Prostate gland (tissue), 2 donors: ENCODE measurements at places on chromosomes 11 and 22. TPM values are rescaled to one million over a fixed set of nuclear protein-coding genes. Genes with fewer than 3 reads are reported as not detected.
A peak's percentile ranks its signal among the peaks of the same experiment; 100 is the strongest.

The CCDC117 gene
- total RNA-seq, result 29.5 TPM

The LRRC10B gene
- total RNA-seq, result 1.2 TPM

The OR51I1 gene
- 1.1 TPM for total RNA-seq

The INS gene
- total RNA-seq, result not detected

The MIOX gene
- not detected for total RNA-seq

The MIAT gene
- 0.80 TPM for total RNA-seq

The IL18BP gene
- total RNA-seq, result 13.9 TPM

The PRRG4 gene
- total RNA-seq, result 5.2 TPM

The C2CD3 gene
- 49.6 TPM for total RNA-seq

The OR8D4 gene
- total RNA-seq, result 1.5 TPM

The DDX25 gene
- 9.5 TPM for total RNA-seq

The NRXN2 gene
- total RNA-seq, result 26.8 TPM

GRCh38 chr11:43735961-43736360 is 55.4 kb downstream of the HSD17B12 start:
- no peak for DNase-seq

GRCh38 chr11:94521684-94522083 is 9.4 kb downstream of the C11orf97 start:
- no peak for DNase-seq

DNA sequence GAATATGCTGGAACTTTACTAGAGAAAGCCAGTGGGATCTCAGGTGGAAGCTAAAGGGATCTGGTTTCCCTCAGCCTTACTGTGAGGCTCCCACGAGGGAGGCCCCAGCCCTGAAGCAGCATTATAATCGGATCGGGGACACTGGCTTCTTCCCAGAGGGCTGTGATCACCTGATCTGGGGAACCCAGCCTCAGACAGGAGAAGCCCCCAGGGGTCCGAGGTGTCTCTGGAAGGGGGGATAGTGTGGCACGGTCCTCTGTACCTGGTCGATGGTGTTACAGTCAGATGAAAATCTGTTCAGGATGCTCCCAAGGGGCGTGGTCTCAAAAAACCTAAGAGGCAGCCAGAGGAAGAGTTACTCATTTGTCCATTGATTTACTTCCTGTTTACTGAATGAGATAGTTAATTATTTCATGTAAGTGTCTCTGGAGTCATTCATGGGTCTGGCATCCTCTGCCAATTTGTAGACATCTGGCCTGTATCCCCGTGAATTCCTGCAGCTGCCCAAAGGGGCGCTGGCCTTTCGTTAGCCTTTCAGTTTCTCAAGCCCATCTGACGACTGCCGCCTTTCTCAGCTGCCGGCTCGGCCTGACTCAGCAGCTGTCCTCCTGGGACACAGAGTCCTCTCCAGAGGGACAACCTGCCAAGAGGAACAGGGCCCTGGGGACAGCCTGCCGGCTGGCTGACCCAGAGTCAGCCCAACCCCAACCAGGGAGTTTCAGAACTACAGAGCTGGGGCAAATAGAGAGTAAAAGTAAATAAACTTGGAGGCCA is 17.0 kb upstream of the KCNJ11 start:
- DNase-seq, result peak; percentile 81

- no peak for DNase-seq
These were observed 46.7 kb upstream of the LIPT2 start for GRCh38 chr11:74540270-74540669.

DNA sequence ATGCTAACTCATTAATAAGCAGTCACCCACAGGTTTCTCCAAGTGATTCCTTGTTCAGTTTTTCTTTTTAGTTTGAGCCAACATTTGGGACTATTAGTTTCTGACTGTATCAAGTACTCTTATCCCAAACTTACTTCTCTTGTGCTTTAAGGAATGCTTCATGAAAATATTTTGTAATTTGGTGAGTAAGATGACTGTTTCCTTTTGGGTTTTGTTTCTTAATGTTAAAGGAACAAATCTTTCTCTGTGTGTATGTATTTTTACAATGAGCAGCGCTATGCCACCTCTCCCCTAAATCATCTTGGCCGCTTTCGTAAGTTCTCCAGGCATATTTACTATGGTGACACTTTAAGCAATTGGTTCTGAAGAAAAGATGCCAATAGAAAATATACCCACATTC is 72.4 kb downstream of the LDLRAD3 start:
- no peak for DNase-seq

GRCh38 chr11:69241844-69242243 is 52.1 kb upstream of the MYEOV start:
- DNase-seq, result no peak

- DNase-seq, result no peak
These were observed 443.7 kb downstream of the NTM start for GRCh38 chr11:131814108-131814507.

DNA sequence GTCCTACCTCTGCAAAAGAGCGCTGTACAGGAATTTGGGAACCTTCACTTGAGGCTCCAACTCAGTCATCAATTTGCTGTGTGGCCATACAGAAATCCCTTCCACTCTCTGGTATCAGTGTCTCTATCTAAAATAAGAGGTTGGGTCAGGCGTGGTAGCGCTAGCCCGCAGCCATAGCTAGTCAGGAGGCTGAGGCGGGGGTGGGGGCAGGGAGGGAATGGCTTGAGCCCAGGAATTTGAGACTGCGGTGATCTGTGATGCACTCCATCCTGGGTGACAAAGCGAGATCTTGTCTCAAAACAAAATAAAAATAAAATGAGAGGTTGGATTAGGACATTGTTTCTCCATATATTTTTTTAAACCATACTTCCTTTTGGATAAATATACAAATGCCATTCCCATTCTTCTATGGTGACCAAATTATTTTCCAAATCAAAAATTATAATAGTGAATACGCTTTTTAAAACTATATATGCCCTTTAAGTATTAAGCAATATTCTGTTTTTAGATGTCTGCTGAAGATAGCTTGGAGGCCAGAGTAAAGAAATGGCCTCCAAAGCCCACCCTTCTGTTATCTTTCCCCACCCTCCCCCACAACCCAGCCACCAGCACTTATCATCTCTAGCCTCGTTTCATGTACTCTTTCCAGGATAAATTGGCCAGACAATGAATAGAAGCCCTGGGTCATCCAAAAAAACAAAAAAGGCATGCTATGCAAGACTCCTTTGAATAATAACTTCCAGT is 87.2 kb downstream of the PLEKHA7 start:
- DNase-seq, result no peak

DNA sequence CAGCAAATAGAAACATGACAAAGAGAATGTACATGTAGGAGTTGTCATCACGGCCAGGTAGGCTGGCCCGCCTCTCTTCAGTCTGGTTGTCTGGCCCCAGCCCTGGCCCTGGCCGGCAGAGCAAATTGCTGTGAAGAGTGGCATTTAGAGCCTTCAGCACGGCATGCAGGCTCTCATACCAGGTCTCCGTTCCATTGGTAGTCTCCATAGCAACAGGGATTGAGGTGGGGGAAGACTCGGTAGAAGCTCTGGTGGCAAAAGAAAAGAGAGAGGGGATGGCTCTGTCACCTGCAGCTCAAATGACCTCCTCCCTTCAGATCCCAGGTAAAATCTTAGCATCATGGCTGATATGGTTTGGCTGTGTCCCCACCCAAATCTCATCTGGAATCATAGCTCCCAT is 10.0 kb downstream of the KCNE3 start:
- DNase-seq, result no peak

- no peak for DNase-seq
These were observed 17.2 kb downstream of the TESMIN start for GRCh38 chr11:68734111-68734510.

DNA sequence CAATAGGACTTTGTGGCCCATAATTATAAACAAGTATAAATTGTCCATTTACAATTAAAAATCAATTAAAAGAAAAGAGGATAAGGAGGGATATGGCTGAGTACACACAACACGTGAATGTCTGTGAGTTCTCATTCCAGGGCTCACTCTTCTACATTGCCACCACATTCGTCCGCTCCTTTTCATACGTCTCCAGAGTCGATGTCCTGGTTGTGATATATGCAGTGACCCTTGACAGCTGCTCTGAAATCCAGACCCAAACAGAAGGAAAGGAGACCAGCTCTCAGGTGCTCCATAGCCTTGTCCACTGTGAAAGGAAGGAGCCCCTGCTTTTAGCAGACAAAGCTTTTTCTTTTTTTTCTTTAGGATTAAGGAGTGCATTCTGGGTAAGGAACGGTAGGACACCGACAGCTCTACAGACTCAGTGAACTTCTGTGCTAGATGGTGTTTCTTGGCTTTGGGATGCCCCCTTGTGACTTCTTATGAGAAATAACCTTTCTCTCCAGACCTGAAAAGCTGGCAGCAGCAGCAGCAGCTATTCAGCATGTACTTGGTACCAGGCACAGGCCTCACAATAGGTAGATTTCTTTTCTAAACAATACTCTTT is 19.7 kb upstream of the DNAJB13 start:
- DNase-seq, result no peak

DNA sequence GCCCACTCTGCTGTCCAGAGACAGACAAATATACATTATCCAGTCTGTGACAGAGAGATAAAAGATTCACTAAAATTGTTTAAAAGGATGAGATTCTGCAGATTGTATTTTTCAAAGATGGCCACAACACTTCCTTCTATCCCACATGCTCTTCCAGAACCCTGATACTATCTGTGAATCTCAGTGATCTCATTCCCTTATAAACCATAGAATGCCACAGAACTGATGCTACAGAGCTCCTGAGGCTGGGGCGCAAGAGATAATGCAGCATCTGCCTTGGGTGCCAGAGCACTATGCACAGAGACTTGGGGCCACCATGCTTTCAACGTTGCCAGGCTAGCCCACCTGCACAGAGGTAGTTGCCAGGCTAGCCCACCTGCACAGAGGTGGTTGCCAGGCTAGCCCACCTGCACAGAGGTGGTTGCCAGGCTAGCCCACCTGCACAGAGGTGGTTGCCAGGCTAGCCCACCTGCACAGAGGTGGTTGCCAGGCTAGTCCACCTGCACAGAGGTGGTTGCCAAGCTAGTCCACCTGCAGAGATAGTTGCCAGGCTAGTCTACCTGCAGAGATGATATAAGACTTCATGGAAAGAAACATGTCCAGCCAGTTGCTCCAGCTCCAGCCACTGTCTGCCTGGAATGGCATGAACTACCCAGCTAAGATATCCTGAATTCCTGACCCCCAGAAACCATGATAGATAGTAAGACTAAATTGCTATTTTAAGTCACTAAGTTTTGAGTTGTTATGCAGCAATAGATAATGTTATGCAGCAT is 17.6 kb upstream of the SEPTIN5 start:
- no peak for DNase-seq

DNA sequence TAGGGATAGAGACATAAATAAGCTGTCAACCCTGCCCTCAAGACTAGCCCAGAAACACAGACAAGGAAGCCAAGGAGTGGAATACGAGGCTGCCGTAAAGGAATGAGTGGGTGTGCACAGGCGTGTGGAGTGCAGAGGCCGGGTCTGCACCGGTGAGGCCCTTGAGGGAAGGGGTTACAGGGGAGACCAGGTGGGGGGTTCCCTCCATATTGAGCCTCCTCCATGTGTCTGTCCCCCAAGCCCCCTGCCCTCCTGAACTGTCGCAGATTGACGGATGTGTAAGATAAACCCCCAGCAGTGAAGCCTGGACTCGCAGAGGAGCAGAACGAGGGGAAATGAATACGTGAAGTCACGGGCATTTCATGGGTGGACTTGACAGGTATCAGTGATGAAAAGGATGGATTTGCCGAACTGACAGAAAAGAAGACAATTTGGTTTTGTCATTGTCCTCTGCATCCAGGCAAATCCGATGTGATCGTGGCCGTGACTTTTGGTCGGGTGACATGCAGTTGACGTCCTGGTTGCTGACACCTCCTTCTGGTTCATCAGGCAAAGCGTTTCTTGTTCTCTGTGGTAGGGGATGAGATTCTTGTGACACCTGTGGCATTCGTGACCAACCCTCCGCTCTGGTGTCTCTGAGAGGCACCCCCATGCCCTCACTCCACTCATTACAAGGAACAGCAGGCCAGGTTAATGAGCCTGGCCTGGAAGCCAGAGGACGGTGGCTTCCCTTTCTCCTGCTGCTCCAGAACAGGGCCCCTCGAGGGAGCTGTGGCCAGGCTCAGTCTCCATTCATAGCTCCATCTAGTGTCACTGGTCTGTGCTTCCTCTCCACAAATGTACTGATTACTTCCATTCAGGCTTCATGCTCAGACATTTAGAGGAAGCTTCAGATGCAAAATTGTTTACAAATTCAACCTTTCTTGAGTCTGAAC is 223.1 kb upstream of the B3GAT1 start:
- DNase-seq, result no peak

- DNase-seq, result no peak
These were observed 25.4 kb downstream of the SAAL1 start for GRCh38 chr11:18080451-18080850.

DNA sequence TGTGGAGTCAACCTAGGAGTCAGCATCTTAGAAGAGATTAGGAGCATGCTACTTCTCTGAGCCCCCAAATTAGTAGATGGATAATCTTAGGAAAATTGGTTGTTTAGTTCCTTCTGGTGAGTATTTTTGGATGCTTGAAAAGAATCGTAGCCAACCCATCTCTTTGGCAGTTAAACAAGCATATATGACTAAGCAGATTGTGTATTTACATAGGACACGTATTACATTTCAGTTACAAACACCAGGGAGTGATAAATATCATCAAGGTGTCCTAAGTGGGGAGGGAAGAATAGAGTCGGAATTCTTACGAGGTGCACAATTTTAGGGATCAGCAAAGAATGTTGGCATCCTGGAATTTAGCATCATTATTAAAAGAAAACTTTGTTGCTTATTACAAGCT is 13.5 kb downstream of the PLET1 start:
- DNase-seq, result no peak

DNA sequence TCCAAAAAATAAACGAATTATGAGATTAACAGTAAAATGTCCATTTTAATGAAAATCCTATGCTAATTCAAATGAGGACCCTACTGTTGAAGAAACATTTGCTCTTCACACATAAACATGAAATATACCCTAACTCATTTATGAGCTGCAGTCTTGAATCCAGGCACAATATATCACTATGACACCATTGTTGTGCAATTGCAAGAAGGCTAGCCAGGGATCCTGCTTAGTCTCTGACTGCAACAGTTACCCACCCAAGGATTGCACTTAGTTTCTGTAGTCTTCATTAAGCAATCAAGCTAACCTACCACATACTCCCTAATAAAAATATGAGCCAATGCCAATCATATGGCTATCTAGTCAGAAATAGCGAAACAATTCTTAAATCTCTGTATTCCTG is 981.0 kb upstream of the FAT3 start:
- no peak for DNase-seq

GRCh38 chr11:62909107-62909894 is 11.9 kb downstream of the CHRM1 start:
- peak; percentile 97 for DNase-seq
